ENCODE measurements at places on chromosomes 16 and 17.
A peak's percentile ranks its signal among the peaks of the same experiment; 100 is the strongest.

GRCh38 chr16:12356632-12357340 lies 380.3 kb downstream of the SNX29 start:
- no peaks in the 10 kb centered on the region for H3K27me3 ChIP-seq
- H3K4me3 ChIP-seq: no peak overlapping the region
- DNase-seq: no peak

GRCh38 chr17:42653179-42654124 lies 5.6 kb upstream of the TUBG2 start:
- no peak overlapping the region for H3K4me3 ChIP-seq
- peak overlapping the region; percentile 54 for H3K27ac ChIP-seq
- no peak for DNase-seq
- H3K36me3 ChIP-seq: no peaks in the 10 kb centered on the region
- no peaks in the 10 kb centered on the region for H3K27me3 ChIP-seq

GRCh38 chr17:72614871-72615626 lies 477.4 kb downstream of the SLC39A11 start:
- no peaks in the 10 kb centered on the region for H3K36me3 ChIP-seq
- peak; percentile 18 for DNase-seq

DNA sequence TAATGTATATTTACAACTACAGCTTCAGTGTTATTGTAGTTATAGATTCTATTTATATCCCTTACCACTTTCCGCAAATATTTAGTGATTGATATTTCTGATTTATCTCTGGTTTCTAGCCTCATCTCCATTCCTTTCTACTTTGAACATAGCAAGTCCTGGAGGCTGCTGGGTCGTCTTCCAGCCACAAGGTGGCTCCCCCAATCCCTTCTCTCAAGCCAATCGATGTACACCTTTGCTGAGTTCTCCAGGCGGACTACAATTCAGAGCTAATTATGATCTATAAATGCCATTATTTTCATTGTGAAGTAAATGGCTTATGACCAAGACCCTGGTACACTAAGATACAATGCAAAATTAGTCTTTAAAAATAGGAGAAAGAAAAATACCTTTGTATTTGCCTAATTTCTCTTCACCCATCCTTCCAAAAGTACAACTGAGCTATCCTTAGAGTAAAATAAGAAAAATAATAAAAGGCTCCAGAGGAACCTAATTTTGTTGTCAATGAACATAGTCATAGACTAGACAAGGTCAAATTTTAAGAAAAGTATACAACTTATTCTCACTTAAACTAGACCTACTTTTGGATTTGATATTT lies 122.1 kb downstream of the SKAP1 start:
- no peaks in the 10 kb centered on the region for H3K36me3 ChIP-seq
- peak; percentile 23 for DNase-seq
- no peak overlapping the region for H3K4me3 ChIP-seq
- peaks cover 33% of the 10 kb centered on the region for H3K27me3 ChIP-seq

DNA sequence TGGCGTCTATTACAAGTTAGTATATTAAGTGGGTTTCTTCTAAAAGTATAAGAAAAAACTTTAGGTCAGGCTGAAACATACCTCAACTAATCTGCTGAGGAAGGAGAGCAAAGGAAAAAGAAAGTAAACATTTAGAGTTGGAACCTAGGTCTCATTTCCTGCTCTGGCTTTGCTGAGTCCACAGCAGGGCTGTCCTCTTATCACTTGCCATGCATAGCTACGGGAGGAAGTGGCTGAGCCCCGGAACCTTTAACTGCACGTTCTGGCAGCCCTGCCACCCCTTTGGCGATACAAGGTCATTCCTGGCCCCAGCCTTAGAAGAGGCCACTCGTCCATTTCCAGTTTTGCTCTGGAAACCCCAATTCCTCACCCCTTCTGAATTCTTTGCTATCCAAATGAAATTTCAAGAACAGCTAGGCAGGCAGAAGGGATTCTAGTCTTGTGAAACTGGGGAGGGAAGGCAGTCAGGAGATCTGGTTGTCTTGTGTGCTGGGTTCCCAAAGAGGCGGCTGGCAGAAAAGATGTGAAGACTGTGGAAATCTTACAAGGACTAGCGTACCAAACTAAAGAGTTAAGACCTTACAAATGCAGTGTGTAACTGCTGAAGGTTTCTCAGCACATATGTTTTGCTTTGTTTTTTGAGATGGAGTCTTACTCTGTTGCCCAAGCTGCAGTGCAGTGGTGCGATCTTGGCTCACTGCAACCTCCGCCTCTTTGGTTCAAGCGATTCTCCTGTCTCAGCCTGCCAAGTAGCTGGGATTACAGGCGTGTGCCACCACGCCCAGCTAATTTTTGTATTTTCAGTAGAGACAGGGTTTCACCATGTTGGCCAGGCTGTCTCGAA lies 19.1 kb downstream of the WIPI1 start:
- H3K36me3 ChIP-seq: peaks cover 11% of the 10 kb centered on the region
- no peaks in the 10 kb centered on the region for H3K27me3 ChIP-seq
- H3K4me3 ChIP-seq: no peak overlapping the region
- no peak for DNase-seq

- no peaks in the 10 kb centered on the region for H3K27me3 ChIP-seq
- H3K4me3 ChIP-seq: no peak overlapping the region
- no peak for DNase-seq
- peaks cover 2% of the 10 kb centered on the region for H3K4me1 ChIP-seq
These were observed 30.2 kb upstream of the ABCA3 start for GRCh38 chr16:2370721-2371120.

- no peak for DNase-seq
- H3K27ac ChIP-seq: no peak overlapping the region
These were observed 140.7 kb downstream of the KATNIP start for GRCh38 chr16:27690608-27691007.

- H3K4me3 ChIP-seq: no peak overlapping the region
- no peaks in the 10 kb centered on the region for H3K36me3 ChIP-seq
- H3K4me1 ChIP-seq: peaks cover 1% of the 10 kb centered on the region
- H3K27ac ChIP-seq: no peak overlapping the region
These were observed 20.9 kb upstream of the PSMD7 start for GRCh38 chr16:74275711-74276110.

All from neuronal stem cell (in vitro differentiated cells).